Stimulated activated CD4-positive, alpha-beta T cell treated with anti-CD3 and anti-CD28 coated beads, Interleukin-1b, Interleukin-23, amount 100 ng/mL, for 1 hour (primary cell): ENCODE measurements at places on chromosomes 6 and 20.

DNA sequence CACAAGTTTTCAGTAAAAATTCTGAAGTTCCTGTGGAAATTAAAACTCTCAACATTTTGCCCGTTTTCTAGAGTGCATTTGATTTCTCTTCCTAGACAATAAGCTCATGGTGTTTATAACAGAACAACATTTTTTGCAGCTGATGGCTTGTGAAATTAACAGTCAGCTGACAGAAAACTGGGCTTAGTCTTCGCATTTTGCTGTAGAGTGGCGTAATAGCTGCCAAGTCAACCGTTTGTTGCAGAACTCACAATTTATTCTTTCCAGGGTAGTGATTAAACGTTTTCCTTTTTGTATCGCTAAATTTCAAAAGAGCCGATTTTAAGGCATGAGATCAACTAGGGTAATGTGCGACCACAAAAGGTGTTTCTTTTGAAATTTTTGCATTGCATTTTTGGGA, 1.4 kb downstream of the SPO11 start:
- DNase-seq, result no peak

DNA sequence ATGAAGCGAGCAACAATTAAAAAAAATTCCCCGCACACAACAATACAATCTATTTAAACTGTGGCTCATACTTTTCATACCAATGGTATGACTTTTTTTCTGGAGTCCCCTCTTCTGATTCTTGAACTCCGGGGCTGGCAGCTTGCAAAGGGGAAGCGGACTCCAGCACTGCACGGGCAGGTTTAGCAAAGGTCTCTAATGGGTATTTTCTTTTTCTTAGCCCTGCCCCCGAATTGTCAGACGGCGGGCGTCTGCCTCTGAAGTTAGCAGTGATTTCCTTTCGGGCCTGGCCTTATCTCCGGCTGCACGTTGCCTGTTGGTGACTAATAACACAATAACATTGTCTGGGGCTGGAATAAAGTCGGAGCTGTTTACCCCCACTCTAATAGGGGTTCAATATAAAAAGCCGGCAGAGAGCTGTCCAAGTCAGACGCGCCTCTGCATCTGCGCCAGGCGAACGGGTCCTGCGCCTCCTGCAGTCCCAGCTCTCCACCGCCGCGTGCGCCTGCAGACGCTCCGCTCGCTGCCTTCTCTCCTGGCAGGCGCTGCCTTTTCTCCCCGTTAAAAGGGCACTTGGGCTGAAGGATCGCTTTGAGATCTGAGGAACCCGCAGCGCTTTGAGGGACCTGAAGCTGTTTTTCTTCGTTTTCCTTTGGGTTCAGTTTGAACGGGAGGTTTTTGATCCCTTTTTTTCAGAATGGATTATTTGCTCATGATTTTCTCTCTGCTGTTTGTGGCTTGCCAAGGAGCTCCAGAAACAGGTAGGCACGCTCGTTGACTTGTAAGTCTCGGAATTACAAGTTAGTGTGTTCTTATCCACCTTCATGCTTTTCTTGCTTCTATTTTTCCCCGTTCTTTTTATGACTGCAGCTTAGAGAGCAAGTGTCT, at the start of gene EDN1:
Gene EDN1 (plus strand): TSS at position 429 of the 888 bp plus-strand sequence. CDS start 269 bp downstream, at position 698.
- DNase-seq, result no peak

- no peak for DNase-seq
These were observed 61.6 kb upstream of the TNFRSF21 start for GRCh38 chr6:47371139-47371869.

DNA sequence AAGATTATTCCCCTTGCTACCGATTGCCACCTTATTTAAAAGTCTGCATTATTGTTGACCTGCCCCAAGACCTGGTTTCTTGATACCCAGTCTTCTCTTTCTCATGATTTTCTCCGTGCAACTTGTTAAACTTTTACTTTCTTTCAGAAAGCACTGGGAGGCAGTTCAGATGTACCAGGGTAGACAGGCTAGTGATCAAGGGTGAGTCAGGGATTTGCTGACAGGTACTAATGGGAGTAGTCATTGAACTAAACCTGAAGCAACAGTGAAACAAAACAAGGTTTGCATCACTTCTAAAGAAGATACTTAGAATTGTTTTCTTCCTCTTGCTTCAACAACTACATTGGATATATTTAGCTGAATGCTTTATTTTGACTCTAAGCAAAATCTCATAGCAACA, 124.4 kb downstream of the KCNQ5 start:
- DNase-seq, result no peak

DNA sequence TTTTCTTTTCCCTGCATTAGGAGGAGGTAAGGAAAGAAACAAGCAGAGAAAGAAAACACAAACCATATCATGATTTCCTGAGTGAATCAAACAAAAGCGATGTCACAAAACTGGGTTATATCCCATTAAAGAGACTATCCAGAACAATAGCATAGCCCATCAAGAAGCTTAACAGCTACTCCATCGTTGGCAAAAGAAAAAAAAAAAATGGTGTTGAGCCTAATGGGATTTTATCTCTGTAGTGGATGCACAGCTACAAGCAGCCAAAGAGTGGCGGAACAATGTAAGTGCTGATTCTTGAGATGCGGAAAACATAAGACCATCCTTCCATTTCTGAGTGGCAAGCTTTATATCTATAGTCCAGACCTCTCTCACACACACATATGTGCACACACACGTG, 106.2 kb upstream of the NRSN1 start:
- DNase-seq, result no peak

- no peak for DNase-seq
These were observed 4.3 kb downstream of the OR2H1 start for GRCh38 chr6:29461021-29461814.

- DNase-seq, result no peak
These were observed 38.6 kb upstream of the NOL4L start for GRCh38 chr20:32623667-32624157.

- no peak for DNase-seq
These were observed 18.6 kb downstream of the PDYN start for GRCh38 chr20:1975291-1975690.

DNA sequence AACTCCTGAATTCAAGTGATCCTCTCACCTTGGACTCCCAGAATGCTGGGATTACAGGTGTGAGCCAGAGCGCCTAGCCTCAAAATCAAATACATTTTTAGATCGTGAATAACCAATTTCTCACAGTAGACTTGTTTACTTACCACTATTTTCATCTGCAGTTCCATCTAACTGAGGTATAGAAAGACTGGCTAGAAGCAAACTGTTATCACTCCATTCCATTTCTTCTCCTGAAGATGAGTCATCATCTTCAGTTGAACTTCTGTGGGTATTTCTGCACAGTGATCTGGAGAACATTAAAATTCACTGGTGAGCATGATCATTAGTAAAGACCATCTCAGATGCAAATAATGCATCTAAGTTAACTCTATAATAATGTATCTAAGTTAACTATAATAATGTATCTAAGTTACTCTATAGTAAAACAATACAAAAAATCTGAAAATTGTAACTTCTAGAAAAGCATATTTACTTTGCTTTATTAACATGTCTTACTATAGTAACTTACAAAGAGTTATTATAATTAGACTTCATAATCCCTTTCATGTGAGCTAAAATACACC, 105.4 kb downstream of the REV3L start:
- no peak for DNase-seq

DNA sequence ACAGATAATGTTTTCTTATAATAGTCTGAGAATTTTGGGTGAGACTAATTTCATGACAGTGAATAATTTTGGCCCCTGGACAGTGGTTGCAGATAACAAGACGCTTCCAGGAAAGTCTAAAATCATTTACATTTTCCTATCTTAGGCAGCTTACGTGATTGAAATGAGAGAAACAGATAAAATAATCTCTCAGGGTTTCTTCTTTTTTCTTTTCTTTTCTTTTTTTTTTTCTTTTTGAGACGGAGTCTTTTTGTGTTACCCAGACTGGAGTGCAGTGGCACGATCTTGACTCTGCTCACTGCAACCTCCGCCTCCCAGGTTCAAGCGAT, 4.2 kb upstream of the SERPINB1 start:
- DNase-seq, result no peak

DNA sequence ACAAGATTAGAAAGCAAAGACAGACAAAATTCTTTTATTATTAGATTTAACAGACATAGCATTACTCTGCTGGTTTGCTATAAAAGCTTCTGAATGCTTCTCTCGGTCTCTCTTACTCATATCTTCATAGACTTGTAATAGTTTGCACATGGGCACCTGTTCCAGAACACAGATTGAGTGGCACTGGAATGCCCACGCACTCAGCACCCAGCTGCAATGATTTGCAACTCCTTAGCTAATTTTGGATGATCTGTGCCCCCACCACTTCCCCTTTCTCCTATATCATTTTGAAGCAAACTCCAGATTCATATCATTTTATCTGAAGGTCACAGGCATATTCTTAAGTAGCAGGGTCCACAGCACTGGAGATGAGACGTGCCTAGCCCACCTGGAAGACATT, 148.8 kb downstream of the CFAP61 start:
- no peak for DNase-seq

DNA sequence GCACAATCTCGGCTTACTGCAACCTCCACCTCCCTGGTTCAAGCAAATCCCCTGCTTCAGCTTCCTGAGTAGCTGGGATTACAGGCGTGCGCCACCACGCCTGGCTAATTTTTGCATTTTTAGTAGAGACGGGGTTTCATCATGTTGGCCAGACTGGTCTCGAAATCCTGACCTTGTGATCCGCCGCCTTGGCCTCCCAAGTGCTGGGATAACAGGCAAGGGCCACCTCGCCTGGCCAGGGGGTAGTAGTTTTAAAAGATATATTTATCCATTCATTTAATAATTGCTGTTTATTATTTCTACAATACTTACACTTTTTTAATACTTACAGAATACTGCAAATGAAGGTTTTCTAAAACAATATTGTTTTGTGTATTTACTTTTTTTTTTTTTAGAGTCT, 15.5 kb upstream of the DDX27 start:
- no peak for DNase-seq

DNA sequence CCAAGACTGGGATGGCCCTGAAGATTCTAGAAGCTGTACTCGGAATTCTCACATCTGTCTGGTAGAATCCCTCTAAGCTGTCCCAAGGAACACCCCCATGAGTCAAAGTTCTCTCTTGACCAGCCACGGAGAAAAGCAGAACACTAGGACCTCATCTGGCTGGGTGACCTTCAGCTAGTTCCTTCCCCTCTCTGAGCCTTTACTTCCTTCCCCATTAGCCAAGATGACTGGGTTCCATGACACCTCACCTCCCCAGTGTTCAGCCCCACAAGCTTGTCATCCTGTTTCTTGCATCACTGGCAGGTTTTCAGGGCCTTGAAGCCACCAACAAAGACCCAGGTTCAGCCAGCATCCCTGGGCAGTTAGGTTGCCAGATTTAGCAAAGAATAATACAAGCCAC, 47.8 kb downstream of the MAFB start:
- no peak for DNase-seq

DNA sequence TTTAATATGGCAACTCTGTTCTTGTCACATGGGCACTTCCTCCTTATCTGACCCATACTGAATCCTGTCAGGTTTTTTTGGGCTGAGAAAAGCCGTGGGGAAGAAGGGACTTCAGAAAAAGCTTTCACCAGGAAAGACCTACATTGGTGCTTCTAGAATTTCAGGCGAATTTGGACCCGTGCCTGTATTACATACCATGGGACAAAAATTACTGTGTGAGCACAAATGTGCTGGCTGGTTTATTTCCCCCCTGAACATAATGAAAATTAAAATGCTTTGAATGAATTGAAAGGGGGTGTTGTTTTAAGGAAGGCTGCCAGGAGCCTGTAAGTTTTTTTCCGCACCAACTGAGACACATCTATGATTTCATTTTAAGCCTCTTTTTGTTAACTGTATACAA, 29.6 kb downstream of the CAP2 start:
- no peak for DNase-seq

- no peak for DNase-seq
These were observed 27.8 kb upstream of the SRPK1 start for GRCh38 chr6:35948725-35949124.

DNA sequence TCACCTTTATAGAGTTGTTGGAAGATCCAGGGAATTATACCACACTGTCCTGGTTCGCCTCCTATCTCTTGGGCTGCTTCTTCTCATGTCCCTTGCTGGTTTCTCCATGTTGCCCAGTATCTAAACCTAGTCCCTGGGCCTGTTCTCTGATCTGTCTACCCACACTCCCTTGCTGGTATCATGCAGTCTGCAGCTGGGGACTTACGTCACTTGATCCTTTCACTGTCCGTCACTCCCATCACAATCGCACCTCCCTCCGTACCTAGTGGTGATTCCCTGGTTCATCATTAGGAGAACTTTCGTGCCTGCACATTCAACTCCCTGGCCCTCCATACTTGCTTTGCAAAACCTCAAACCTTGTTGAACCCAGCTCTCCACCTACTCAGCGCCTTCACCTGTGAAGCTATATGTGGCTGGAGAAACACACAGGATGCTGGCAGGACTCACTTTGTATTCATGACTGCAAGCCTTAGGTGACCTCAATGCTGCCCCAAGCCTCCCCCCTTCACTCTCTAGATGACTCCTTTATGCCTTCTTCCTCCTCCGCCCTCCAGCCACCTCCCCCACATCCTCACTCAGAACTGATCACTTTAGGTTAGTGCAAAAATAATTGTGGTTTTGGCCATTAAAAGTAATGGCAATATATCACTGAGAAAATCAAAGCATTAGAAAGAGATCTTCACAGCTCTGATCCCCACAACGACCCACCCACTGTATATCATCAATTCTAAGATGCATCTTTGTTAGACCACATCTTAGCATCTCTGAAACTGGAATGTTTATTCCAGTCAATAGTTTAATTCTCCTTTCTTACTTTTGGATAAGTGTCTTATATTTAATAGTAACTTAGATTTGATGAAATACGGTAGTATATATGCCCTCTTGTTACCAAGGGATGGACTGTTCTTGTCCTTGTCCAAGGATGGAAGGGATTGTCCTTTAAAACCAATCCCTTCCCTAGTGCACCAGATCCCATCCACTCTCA, 26.4 kb downstream of the GDAP1L1 start:
- DNase-seq, result no peak

GRCh38 chr6:167843023-167843422, 16.3 kb downstream of the AFDN start:
- no peak for DNase-seq
